ENCODE measurements at places on chromosomes 3 and 15.

DNA sequence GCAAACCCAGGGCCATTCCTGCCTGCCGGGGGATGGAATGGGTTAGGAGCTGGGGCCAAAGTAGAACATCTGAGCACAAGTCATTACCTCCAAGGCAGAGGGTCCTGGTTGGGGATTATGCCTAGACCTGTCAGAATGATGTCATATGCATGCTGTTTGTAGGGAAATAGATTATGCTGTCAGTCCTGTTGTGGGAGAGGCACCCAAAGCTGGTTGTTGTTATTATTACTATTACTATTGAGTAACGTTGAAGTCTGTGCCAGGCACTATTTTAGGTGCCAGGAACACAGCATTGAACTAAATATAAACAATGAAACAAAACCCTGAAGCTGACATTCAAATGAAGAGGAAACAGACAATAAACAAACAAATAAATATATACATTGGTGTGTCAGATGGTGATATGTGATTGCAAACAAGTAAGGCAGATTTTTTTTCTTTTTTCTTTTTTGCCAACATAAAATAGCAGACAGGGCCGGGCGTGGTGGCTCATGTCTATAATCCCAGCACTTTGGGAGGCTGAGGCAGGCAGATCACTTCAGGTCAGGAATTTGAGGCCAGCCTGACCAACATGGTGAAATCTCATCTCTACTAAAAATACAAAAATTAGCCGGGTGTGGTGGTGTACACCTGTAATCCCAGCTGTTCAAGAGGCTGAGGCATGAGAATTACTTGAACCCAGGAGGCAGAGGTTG is 2.0 kb downstream of the P4HTM start:
- no peak for DNase-seq

- no peak for DNase-seq
These were observed 57.3 kb upstream of the OSTN start for GRCh38 chr3:191141728-191142127.

- DNase-seq = no peak
These were observed 876.7 kb downstream of the NAALADL2 start for GRCh38 chr3:175735866-175736265.

DNA sequence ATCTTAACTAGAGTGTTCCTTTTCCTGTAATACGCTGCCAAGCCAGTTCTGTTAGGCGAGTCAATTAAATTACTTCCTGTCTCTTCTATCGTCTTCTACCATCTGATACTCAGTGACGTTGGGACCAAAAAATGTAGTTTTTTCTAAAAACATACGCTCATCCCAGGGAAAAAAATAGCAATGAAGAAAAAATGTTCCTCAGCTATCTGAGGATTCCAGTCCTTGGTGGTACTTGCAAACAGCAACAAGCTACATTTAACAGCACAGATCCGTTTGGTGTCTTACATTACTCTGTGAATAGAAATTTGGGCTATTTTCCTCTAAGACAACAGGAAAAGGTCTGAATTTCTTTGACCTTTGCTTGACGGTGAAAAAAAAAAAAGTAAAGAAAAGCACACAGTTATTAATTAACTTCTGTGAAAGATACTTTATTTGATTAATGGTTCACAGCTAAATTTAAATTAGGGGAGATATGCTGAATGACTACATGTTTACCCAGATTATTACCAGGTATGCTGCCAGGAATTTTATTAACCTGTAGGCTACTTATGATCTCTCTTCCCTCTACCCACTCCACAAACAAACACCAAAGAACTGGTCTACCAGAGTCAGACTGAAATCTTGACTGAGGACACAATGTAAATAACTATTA is 254.4 kb upstream of the ZPLD1 start:
- DNase-seq = no peak

DNA sequence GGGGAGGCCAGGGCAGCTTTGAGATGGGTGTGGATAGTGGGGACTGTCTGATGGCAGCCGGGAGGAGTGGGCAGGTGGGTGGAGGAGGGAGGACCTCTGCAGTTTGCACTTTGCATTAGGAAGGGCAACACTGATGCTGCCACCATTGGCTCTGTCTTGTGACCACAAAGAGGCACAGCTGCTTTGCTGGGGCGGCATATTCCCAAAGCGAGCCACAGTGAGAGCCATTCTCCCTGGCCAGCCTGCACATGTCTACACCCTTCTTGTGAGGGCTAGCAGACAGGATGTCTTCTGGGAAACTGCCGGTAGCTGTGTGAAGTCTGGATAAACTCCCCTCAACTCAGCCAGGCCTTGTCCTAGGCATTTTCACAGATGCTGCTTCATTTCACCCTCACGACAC is 38.3 kb downstream of the CCNB2 start:
- no peak for DNase-seq

- DNase-seq = no peak
These were observed 319.2 kb upstream of the SEMA6D start for GRCh38 chr15:47398132-47398531.

GRCh38 chr3:172653004-172653572 is 57.8 kb downstream of the NCEH1 start:
- DNase-seq = no peak

GRCh38 chr15:95596496-95596895 is 734.0 kb upstream of the NR2F2 start:
- DNase-seq = peak; percentile 15

DNA sequence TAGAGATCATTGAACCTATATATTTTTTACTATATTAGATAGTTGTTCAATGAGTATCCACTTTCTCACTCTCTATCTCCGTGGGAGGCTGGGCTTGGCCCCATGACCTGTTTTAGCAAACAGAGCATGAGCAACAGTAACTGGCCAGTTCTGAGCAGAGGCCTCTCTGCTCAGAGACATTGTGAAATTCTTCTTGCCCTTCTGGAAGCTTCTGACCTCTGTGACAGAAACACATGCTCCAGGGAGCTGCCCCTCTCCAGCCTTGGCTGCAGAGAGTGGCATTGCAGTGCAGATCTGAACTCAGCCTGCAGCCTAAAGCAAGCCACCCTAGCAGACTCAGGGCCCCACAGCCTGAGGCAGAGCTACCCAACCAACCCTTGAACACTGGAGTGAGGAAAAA is 20.5 kb downstream of the FAM240A start:
- no peak for DNase-seq

GRCh38 chr15:77784361-77785292 is 151.9 kb upstream of the LINGO1 start:
- peak; percentile 89 for DNase-seq

DNA sequence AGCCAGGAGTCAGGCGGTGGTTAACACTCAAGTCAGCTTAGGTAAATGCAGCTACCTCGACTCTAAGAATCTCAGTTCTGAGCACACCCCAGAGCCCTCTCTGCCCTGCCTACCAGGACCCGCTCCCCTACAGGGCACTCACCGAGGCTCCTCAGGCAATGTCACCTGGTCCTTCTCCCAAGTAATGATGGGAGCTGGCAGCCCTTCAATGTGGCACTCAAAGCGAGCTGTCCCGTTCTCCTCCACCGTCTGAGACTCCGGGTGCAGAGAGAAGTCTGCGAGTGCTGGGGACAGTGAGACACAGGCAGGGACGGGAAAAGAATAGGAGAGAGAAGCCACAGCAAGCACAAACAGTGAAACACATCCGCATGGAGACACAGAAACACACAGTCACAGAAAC is 12.7 kb downstream of the IGDCC4 start:
- DNase-seq = no peak

GRCh38 chr3:191136347-191136746 is 62.7 kb upstream of the OSTN start:
- peak; percentile 36 for DNase-seq

DNA sequence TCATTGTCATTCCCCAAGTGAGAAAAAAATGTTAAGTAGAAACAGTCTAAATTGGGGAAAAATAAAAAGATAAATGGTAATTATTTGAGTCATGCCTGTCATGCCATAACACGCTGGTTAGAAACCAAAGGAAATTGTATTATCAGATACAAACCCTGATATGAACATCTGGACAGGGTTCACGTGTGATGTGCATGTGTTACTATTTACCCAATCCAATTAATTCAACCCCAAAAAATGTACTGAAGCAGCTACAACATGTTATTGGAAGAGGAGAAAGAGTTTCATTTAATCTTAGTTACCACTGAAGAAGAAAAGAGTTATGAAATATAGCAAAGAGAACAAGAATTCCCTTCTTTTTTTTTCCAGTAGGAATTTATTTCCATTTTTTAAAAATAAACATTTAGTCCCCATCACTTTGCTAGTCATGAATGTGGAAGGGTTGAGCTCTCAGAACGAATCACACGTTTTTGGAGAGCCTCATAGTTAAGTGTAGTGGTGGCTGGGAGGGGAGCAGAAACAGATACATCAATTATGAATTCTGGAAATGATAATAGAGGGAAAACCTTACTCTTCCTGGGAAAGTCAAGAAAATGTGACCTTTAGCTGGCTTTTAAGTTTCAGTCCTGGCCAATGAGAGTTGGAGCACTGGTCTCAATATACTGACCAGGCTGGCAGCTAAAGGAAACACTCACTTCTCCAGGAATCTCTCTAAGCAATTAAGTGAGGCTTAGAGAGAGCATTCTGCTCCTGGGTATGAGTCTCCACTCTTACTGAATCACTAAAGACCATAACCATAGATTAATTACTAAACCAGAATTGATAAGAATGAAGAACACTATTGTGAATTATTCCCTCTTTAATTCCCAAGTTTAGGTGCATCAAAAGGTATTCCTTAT is 796.5 kb downstream of the GRM7 start:
- DNase-seq = no peak

- peak; percentile 61 for DNase-seq
These were observed 56.0 kb upstream of the FLNB start for GRCh38 chr3:57952208-57952631.

DNA sequence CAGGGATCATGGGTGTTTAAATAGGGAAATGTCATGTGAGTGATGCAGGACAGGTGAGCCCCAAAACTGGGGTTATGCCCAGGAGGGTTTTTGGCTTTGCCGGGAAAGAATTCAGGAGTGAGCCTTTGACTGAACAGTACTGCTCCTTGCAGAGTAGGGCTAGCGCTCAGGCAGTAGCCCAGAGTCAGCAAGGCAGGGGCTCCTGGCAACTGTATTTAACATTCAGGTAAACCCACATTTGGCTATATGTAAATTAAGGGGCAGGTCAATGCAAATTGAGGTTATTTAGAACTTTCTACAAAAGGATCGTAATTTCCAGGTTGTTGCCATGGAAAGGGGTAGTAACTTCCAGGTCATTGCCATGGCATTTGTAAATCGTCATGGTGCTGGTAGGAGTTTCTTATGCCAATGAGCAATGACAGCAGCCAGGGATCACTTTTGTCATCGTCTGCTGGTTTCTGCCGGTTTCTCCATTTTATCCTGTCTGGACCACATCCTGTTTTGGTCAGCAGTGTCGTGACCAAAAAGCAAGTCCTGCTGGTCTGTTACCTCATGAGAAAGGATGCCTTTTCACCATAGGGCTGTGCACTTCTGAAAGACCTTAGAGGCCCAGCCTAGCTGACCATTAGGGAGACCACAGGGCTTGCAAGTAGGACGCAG is 24.3 kb downstream of the MTHFS start:
- no peak for DNase-seq

DNA sequence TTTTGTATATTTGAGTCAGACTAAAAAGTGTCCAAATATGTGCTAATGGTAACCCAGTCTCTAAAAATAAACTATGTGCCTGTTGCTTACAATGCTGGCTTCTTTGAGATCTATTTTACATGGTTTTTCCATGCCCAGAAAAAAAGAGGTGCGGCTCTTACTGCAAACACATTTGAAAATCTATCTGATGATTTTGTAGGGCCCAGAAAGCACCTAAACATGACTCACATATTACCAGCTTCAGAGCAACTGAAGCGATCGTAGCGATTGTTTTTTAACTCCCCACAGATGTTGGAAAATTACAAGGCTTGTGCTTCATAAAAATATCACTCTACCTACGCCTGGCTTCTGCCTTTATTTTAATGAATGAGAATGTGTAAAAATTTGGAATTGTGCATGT is 53.5 kb downstream of the SUCNR1 start:
- no peak for DNase-seq

GRCh38 chr3:5001135-5001534 is 21.9 kb downstream of the BHLHE40 start:
- DNase-seq = no peak

GRCh38 chr3:62570888-62571287 is 197.5 kb upstream of the FEZF2 start:
- DNase-seq = no peak

- DNase-seq = no peak
These were observed 52.9 kb upstream of the CAPN7 start for GRCh38 chr3:15153103-15153502.

DNA sequence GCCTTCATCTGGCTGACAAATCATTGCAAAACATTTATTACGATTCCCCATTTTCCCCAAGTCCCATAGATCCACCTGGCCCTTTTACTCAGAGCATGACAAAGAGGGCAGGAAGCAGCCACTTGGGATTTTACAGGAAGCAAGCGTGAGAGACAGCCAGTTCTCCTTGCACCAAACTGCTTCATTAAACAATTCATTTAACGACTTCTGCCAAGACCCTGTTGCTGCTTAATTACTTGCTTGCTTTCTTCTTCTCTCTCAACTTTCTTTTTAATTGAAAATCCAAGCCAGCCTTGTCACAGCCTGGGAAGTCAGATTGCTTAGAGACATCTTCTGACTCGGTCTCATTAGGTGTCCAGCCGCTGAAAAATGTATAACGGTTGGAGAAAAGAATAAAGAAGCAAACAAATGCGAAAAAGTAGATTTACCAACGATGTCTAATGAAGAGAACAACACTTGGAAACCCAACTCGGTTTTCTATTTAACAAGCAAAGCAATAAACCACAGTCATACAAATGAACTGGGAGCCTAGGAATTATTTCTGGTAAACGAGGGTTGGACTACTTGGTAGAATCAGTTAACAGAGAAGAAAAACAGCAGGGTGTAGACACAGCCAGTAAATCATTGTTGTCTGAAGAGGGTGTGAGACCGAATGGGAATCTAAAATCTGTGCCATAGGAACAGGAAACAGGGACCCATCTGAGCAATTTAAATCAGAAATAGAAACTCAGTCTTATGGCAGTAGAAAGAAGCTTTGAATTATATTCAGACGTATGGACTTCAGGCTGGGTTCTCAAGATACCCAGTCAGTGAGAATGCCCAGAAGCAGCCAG is 298.3 kb downstream of the LRRC3B start:
- no peak for DNase-seq

DNA sequence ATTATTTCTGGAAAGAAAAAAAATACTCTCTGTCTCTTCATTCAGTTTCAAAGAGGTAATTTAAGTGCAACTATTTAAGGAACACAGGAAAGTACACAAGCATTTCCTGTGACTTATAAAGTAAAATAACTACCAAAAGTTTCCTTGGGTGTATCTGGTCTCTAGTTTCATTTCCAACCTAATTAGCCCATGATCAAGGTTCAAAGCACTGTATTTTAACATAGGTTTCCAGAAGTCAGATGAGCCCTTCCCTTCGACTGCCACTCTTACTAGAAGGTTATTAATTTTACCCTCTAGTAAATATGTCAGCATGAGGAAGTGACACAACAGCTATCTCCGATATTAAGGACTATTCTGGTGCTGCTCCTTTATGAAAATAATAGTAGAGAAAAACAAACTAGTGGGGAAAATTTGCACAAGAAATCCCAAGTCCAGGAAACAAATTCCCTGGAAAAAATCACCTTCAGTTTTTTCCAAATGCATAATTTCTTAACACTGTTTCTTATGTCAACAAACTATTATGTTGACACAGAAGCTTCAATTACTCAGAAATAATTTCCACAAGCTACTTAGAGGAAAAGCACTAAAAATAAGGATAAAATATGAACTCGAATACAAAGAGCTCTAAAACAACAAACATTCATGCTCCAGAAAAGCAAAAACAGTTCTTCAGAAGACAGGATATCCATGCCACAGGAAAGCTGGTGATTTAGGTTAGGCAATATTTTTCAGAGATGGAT is 35.3 kb downstream of the CCPG1 start:
- DNase-seq = no peak
